Foreskin fibroblast (primary cell): ENCODE measurements at places on chromosomes 3 and 15.

DNA sequence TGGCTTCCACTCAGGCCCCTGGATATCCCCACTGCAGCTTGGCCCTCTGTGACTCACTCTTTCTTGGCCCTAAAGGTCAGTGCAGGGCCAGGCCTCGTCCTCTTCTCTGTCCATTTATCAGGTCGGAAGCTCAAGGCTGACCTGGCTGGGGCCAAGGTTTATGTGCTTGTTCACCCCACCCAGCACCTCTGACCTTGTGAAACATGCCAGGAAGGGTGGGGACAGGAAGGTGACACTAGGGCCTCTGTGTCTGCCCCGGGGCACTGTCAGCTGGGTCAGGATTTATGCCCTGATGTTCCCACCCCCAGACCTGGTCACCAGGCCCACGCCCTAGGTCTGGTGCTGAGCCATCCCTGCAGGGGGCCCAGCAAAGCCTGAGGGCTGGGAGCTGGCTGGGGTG, 103.8 kb downstream of the FBLN2 start:
- no peak for DNase-seq

- DNase-seq, result peak; percentile 1
Measured at GRCh38 chr15:87477737-87478686, 778.5 kb downstream of the NTRK3 start.

DNA sequence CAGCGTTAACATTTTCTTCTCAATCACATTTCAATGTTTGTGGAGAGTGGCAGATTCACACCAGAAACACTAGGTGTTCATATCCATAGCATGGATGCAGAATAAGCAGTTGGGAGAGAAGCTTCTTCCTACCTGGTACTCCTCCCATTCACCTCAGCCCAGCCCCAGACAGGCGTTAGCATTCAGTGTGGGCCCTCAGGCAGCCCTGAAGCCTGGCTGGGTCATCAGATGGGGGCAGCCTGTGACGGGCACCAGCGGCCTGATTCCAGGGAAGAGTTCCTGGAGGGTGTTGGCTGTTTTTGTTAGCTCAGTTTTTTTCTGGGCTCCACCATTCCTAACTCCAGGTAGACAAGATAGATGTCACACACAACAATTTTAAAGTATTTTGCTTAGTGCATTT, 31.1 kb downstream of the APH1B start:
- no peak for DNase-seq

DNA sequence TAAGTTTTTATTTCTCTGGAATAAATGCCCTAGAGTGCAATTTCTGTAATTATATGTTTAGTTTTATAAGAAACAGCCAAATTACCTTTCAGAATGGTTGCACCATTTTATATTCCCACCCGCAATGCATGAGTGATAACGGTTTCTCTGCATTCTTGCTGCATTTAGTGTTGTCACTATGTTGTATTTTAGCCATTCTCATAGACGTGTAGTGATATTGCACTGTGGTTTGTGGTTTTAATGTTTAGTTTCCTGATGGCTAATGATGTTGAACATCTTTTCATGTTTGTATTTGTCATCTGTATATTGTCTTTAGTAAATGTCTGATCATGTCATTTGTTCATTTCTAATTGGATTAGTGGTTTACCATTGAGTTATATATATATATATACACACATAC, 73.0 kb upstream of the GOLIM4 start:
- no peak for DNase-seq

DNA sequence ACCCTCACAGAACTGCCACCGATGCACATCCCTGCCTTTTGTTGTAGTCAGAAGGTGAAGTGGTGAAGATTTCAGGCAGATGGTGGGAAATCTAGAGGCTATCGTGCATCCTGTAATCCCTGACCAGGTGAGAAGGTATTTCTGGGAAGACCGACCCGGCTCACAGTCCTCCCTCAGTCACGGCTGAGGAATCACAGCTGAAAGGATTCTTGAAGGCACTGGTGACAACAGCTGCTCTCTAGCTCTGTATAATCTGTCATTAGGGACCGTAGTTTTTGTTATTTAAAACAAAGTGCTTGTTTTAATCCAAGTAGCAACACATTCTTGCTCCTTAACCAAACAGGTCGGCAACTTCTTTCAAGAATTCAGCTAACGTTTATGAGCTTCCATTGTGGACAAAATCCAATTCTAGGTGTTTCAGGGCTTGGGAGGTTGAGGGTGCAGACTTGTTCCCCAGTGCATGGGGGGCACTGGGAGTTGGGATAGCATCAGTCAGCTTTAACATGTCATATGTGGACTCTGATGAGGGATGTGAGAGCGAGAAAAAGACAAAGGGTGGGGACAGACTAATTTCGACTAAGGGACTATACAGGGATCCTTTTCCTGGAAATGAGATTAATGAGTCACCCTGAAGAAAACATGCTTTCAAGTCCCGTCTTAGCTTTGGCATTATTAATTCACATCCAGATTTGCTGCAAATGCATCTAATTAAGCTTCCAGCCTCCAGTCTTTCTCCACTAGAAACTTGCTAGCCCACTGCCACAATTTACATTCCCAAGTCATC, 141.0 kb upstream of the RASGRP1 start:
- DNase-seq, result peak; percentile 33

- no peak for DNase-seq
Measured at GRCh38 chr15:76978522-76979330, 16.2 kb upstream of the PSTPIP1 start.

- no peak for DNase-seq
Measured at GRCh38 chr3:107384428-107384827, 7.2 kb downstream of the CCDC54 start.

GRCh38 chr3:111676211-111677006, 81.3 kb upstream of the ZBED2 start:
- DNase-seq, result peak; percentile 49

DNA sequence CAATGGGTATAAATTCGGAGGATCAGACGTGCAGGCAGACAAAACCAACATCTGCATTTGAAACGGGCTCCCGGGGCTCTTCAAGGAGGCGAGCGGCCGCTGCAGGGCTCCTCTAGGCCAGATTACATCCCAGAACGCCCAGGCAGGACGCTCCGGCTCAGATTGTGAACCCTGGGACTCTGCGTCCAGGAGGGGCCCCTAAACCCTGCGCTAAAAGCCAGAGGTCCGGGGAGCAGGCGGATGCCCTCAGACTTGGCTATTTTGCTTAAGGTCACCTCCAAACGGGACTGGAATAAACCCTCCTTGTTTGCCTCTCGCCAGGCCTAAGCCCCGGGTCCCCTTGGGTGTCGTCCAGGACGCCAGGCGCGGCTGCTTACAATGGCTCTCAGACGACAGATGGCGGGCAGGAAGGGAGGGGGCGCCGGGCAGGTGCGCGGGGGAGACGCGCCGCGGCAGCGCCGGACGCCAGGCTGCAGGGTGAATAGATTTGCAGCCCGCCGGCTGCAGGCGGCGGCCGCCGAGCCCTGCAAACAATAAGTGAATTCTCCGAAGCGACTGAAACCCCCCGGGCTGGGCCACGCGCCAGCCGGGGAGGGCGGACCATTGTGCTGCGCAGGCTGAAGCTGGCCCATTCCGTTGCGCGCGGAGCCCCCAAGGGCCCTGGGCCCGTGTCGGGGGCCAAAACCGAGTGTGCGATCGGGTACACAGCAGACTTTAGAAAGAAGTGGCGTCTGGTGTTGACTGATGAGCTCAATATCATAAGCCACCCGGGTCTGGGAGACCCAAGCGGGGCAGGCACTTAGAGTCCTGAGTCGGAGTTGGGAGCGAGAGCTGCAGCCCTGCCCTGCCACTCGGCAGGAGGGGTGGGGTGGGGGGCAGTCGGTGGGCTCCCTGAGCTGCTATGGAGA, 32.3 kb upstream of the AMOTL2 start:
- DNase-seq, result no peak

GRCh38 chr3:126258670-126259069, 78.3 kb upstream of the ALDH1L1 start:
- DNase-seq, result no peak

GRCh38 chr3:31203960-31204795, 309.7 kb upstream of the GADL1 start:
- DNase-seq, result no peak

DNA sequence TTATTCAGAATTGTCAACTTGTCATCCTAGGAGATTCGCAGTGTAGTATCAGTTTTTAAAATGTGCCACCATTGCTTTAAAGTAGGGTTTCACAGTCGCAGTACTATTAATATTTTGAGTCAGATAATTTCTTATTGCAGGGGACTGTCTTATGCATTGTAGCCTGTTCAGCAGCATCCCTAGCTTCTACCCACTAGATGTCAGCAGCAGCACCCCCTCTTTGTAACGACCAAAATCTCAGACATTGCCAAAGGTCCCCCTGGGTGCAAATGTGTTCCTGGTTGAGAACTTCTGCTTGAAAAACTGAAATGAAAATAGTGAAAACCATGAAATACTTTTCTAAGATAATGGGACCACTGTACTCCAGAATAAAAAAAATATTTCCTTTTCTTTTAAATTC, 474.8 kb downstream of the CNTN3 start:
- DNase-seq, result peak; percentile 4

GRCh38 chr3:163572856-163573255, 1505.4 kb downstream of the SI start:
- DNase-seq, result no peak

- no peak for DNase-seq
Measured at GRCh38 chr3:78041486-78041885, 1001.6 kb downstream of the ROBO2 start.

- DNase-seq, result no peak
Measured at GRCh38 chr3:72163809-72164634, 379.1 kb upstream of the PROK2 start.

DNA sequence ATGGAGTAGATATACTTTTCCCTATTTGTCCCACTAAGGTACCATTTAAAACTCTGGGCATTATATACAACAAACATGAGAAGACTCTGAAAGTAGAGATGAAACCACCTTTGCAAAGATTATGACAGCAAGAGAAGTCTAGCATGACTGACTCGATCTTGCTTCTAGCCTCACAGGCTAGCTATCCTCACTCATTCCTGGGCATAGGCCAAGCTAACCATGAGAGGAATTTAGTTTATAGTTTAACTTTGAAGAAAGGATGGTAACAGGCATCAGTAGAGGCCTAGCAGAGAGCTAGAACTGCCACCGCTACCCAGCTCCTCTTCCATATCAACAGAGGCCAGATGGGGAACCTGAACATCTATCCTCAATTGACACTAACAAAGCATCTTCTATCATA, 63.5 kb upstream of the FSIP1 start:
- no peak for DNase-seq

DNA sequence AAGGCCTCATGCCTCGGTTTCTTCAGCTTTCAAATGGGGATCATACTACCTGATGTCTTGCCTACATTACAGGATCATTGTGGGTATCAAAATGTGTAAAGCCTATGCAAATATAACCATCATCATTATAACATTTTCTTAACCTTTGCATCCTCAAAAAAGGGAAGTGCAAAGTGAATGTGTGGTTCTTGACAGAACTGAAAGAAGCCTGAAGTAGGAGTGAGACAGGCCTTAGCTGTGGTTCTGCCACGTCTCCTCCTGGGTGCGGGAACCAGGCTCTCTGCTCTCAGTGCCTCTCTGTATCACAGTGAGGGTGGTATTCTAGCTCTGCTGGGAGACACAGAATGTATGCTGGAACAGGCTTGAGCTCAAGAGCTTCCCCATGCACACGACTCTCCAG, 316.9 kb upstream of the ICE2 start:
- no peak for DNase-seq
